ENCODE measurements at places on chromosomes 5 and 9. TPM values are rescaled to one million over a fixed set of nuclear protein-coding genes. Genes with fewer than 3 reads are reported as not detected.

- no peak overlapping the region for H3K27ac ChIP-seq
- no peak overlapping the region for H3K4me3 ChIP-seq
- peak; percentile 36 for DNase-seq
- H3K36me3 ChIP-seq: no peaks in the 10 kb centered on the region
Measured at GRCh38 chr9:122190597-122191381, 31.1 kb downstream of the MORN5 start.

DNA sequence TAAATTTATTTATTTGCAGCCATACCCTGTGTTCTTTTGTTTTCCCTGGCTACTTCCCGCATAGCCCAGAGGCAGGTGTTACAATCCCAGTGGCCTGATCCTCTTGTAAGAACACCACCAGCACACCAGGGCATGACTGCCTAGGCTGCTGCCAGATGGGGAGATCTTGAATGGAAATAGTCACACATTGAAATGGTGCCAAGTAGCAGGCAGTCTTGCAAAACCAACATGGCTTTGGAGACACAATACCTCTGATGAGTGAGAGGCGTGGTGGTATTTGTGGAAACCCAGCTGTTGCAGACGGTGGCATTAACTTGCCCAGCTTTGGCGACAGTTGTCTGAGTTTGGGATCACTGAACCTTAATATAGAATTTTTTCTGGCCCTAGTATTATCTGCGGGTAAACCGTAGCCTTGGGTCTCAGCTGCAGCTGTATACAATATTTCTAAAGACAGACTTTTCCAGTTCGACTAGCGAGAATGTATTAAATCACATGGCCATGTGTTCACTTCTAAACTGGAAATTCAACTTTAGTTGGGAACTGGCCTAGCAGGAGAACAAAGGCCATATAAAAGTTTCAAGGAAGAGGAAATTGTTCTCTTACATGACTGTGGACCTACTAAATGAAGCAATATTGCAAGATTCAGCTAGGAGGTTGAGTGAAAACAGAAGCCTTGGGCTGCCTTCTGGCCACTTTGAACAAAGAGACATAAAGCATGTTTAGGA lies 277.0 kb downstream of the SMARCA2 start:
- peak overlapping the region; percentile 23 for H3K27ac ChIP-seq
- no peak overlapping the region for H3K4me3 ChIP-seq
- H3K27me3 ChIP-seq: no peaks in the 10 kb centered on the region
- DNase-seq: no peak
- H3K4me1 ChIP-seq: peaks cover 7% of the 10 kb centered on the region

GRCh38 chr5:81787474-81788242 lies 36.8 kb upstream of the SSBP2 start:
- H3K4me3 ChIP-seq: no peak overlapping the region
- no peaks in the 10 kb centered on the region for H3K27me3 ChIP-seq
- H3K36me3 ChIP-seq: no peaks in the 10 kb centered on the region

- H3K36me3 ChIP-seq: peaks cover 96% of the 10 kb centered on the region
- H3K27ac ChIP-seq: peak overlapping the region; percentile 72
- H3K27me3 ChIP-seq: no peaks in the 10 kb centered on the region
- H3K4me1 ChIP-seq: peaks cover 45% of the 10 kb centered on the region
- DNase-seq: peak; percentile 48
- H3K4me3 ChIP-seq: no peak overlapping the region
Measured at GRCh38 chr9:127509261-127509954, 58.1 kb downstream of the LRSAM1 start.

GRCh38 chr5:67857502-67857901 lies 358.1 kb upstream of the PIK3R1 start:
- no peak for DNase-seq
- H3K27me3 ChIP-seq: no peaks in the 10 kb centered on the region
- H3K36me3 ChIP-seq: no peaks in the 10 kb centered on the region

DNA sequence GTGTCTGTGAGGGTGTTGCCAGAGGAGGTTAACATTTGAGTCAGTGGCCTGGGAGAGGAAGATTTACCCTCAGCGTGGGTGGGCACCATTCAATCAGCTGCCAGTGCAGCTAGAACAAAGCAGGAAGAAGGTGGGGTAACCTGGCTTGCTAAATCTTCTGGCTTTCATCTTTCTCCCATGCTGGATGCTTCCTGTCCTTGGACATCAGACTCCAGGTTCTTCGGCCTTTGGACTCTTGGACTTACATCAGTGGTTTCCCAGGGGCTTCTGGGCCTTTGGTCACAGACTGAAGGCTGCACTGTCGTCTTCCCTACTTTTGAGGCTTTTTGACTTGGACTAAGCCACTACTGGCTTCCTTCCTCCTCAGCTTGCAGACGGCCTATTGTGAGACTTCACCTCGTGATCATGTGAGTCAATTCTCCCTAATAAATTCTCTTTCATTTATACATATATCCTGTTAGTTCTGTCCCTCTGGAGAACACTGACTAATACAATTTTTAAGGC lies 38.1 kb downstream of the PBX3 start:
- H3K27me3 ChIP-seq: no peaks in the 10 kb centered on the region
- no peak for DNase-seq
- peaks cover 16% of the 10 kb centered on the region for H3K4me1 ChIP-seq
- no peak overlapping the region for H3K27ac ChIP-seq

GRCh38 chr9:91060520-91061343 lies 259.1 kb downstream of the SYK start:
- peak; percentile 65 for DNase-seq
- H3K36me3 ChIP-seq: no peaks in the 10 kb centered on the region
- no peaks in the 10 kb centered on the region for H3K27me3 ChIP-seq
- H3K4me3 ChIP-seq: peak overlapping the region; percentile 10

DNA sequence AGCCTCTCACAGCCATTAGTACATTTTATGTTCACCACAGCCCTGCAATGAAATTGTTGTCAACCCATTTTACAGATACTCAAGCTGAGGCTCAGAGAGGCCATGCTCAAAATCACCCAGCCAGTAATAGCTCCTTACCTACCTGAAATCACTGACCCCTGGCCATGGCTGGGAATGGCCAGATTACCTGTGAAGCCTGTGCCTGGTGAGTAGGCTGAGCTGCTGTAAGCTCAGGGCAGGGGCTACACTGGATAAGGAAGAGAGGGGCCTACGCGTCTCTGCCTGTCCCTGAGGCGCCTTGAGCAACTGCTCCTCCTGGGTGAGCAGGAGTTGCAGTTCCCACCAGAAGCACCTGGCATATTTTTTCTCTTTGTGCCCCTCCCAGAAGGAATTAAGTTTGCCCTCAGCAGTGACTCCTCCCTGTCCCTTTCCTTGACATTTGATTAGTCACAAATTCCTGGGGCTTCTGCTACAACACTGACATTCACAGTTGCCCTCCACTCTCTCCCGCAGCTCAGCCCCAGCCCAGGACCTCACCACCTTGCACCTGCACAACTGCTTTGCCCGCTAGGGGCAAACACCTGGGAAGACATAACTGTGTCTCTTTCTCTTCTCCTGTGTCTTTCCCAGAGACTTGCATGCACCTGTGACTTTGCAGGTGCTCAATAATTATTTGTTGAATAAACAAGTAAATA lies 5.7 kb downstream of the CLTB start:
- H3K27me3 ChIP-seq: no peaks in the 10 kb centered on the region
- no peak overlapping the region for H3K4me3 ChIP-seq
- peaks cover 79% of the 10 kb centered on the region for H3K4me1 ChIP-seq
- peak; percentile 6 for DNase-seq
- peak overlapping the region; percentile 61 for H3K27ac ChIP-seq

DNA sequence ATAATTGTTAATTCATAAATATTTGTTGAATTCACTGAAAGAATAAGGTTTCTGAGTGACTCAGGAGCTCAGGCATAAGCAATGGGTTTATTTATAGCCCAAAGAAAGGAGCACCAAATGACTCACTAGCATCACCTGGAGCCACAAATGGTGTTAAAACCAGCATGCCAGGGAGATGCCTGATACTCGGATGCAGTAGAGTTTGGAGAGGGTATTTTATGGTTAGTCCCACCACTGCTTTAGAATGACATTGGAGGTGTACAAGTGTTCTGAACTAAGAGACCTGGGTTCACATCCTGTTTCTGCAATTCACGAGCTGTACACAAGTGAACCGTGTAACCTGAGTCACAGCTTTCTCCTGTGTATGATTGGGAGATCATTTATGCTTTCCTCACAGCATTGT lies 25.2 kb downstream of the CCL28 start:
- no peaks in the 10 kb centered on the region for H3K27me3 ChIP-seq
- H3K4me3 ChIP-seq: no peak overlapping the region
- DNase-seq: no peak
- H3K36me3 ChIP-seq: peaks cover 35% of the 10 kb centered on the region
- peaks cover 12% of the 10 kb centered on the region for H3K4me1 ChIP-seq

DNA sequence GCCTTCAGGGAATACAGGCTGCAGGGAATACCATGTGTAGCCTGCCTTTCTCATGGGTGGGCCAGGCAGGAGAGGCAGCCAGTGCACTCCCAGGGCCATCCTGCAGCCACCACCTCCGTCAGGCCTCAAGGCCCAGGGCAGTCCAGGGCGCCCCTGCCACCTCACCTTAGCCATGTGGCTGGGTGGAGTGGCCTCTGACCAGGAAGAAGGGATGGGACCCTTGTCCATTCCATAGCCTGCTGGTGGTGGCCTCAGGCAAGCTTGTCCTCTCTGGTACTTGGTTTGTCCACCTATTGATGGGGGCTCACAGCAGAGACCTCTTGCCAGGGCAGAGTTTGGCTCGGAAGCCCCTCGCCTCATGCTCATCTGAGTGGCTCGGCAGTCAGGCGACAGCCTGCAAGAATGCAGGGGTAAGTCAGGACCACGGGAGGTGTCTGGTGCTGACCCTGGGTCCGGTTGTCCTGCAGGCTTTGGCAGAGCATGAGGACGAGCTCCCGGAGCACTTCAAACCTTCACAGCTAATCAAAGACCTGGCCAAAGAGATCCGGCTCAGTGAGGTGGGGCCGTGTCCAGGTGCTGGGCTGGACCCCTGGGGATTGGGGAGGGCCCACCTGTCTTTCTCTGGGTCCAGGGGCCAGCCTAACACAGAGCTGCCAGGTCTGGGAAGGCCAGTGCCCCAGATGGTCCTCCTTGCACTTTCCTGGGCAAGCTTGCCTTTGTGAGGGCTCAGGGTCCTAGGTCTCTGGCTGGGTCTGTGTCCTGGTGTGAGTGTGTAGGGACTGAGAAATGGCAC lies 82.9 kb downstream of the PHF2 start:
- no peaks in the 10 kb centered on the region for H3K27me3 ChIP-seq
- no peak overlapping the region for H3K4me3 ChIP-seq
- H3K27ac ChIP-seq: no peak overlapping the region
- DNase-seq: no peak
- H3K4me1 ChIP-seq: no peaks in the 10 kb centered on the region

DNA sequence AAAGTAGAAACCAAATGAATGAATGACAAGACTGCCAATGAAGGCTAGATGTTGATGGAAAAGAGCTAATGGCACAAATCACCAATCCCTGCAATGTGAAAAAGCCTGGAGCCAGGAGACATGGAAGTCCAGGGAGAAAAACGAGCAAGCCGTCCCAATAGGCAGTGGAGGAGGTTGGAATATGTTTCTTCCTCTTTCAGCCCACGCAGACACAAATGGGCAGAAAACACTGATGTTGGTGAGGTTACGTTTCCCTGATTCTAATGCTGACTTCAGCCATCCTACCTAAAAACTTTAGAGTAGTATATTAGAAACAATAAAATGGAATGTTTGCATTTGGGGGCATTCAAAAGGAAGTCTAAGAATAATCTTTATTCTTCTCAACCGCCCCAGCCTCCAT lies 23.9 kb upstream of the KIF2A start:
- no peaks in the 10 kb centered on the region for H3K36me3 ChIP-seq
- DNase-seq: no peak
- H3K4me3 ChIP-seq: no peak overlapping the region
- no peak overlapping the region for H3K27ac ChIP-seq
- no peaks in the 10 kb centered on the region for H3K27me3 ChIP-seq

- peak; percentile 16 for DNase-seq
- no peak overlapping the region for H3K4me3 ChIP-seq
- H3K27me3 ChIP-seq: no peaks in the 10 kb centered on the region
- H3K36me3 ChIP-seq: no peaks in the 10 kb centered on the region
- no peaks in the 10 kb centered on the region for H3K4me1 ChIP-seq
- no peak overlapping the region for H3K27ac ChIP-seq
Measured at GRCh38 chr5:24141046-24141445, 503.7 kb downstream of the CDH10 start.

- peak; percentile 55 for DNase-seq
- H3K27me3 ChIP-seq: no peaks in the 10 kb centered on the region
- H3K36me3 ChIP-seq: no peaks in the 10 kb centered on the region
- no peak overlapping the region for H3K27ac ChIP-seq
Measured at GRCh38 chr5:157252711-157253465, 13.0 kb upstream of the CYFIP2 start.

DNA sequence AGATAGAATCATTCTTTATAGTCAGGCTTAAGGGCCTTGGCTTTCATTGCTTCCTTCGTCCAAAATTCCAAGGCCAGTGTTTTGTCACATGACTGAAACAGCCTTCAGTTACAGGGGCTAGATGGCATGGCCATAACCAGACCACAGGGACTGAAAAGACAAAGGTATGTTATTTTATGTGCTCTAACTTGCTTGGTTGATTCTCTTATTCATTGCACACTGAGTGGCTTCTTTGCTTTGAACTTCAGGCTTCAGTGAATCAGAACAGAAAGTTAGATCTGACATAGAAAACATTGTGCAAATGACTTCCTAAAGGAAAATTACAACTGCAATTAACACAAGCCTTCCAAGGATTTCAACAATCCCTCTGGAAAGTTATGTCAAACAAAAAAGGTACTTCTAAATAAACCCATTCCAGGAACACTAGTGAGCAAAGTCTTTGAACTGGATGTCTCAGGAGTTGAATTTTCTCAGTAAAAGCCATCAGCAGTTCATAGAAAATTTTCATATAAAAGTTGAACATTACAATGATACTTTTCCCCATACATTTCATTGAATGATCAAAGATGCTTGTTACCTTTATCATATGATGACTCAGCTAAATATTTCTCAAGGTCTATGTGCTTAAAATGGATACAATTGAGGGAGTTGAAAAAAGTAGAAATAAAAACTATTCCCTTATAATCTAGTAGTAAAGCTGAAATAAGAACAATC lies 355.3 kb downstream of the TMEM232 start:
- no peaks in the 10 kb centered on the region for H3K36me3 ChIP-seq
- no peak for DNase-seq
- H3K27me3 ChIP-seq: no peaks in the 10 kb centered on the region
- no peaks in the 10 kb centered on the region for H3K4me1 ChIP-seq
- H3K4me3 ChIP-seq: no peak overlapping the region

DNA sequence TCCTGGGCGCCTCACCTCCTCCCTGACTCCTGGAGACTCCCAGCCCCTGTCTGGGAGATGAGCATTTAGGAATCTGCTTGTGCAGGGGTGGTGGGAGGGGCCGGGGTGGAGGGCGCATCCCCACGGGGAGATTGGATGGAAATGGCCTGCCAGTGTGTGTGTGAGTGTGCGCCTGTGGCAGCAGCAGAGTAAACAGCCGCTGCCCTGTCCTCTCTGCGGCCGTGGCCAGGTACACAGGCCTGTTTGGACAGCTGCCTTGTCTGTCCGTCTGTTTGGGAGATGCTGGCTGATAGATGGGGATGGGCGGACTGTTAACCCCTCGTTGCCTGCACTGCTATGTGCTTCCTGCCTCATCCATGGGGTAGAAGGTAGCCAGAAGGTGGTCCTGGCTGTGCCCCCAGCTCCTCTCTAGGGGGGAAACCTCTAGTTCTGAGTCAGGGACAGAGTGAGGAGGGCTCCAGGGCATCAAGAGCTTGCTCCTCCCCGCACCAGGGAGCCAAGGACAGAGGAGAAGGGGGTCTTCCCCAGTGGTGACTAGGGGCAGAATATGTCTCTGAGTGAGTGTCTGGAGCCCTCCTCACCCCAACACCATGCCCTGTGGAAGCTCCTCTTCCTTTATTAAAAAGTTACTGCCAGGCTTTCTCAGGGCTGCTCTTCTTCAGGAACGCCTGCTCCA lies 60.1 kb downstream of the LMX1B start:
- H3K4me3 ChIP-seq: no peak overlapping the region
- H3K27ac ChIP-seq: no peak overlapping the region
- peaks cover 6% of the 10 kb centered on the region for H3K27me3 ChIP-seq
- no peaks in the 10 kb centered on the region for H3K36me3 ChIP-seq
- H3K4me1 ChIP-seq: peaks cover 7% of the 10 kb centered on the region

Gene FUT7
- not detected for total RNA-seq

Gene CLK4
- 28.6 TPM for total RNA-seq

Gene CDO1
- total RNA-seq: 6.1 TPM

Data from stomach (tissue), 19 donors.